Glutamatergic neuron (in vitro differentiated cells): ENCODE measurements at places on chromosomes 11 and 22.

DNA sequence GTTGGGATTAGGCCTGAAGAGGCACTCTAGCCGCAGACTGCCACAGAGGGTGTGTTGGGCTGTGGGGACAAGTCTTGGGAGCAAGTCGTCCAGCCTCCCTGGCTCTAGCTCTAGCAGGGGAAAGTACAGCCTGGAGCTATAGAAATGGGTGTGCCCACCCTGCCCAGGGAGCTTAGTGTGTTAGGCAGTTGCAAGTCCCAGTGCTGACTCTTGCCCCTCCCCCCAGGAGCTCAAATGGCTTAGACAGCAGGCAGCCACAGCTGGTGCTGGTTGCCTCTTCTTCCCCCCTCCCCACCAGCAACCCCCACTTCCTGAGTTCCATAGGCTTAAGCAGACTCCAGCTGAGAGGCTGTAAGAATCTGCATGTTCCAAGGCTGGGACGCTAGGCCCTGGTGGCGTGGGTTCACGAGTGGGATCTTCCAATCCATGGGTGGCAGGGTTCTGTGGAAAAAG lies 61.2 kb downstream of the GUCY1A2 start:
- H3K27ac ChIP-seq = peak overlapping the region; percentile 79
- peaks cover 11% of the 10 kb centered on the region for H3K36me3 ChIP-seq
- peaks cover 24% of the 10 kb centered on the region for H3K4me1 ChIP-seq
- peaks cover 2% of the 10 kb centered on the region for H3K27me3 ChIP-seq
- DNase-seq = peak; percentile 58

- DNase-seq = no peak
- peaks cover 12% of the 10 kb centered on the region for H3K27me3 ChIP-seq
- no peaks in the 10 kb centered on the region for H3K4me1 ChIP-seq
Observed at GRCh38 chr22:39379756-39380730, 19.5 kb upstream of the TAB1 start.

GRCh38 chr11:2142762-2143202 lies 3.6 kb upstream of the IGF2 start:
- peaks cover 24% of the 10 kb centered on the region for H3K27me3 ChIP-seq
- H3K27ac ChIP-seq = no peak overlapping the region

GRCh38 chr22:37273126-37273845 lies 9.0 kb upstream of the CYTH4 start:
- H3K27me3 ChIP-seq = no peaks in the 10 kb centered on the region
- no peak overlapping the region for H3K27ac ChIP-seq
- no peak for DNase-seq

GRCh38 chr22:20319041-20319744 lies 667 bp downstream of the DGCR6L start:
- H3K27me3 ChIP-seq = peaks cover 9% of the 10 kb centered on the region
- peak overlapping the region; percentile 59 for H3K27ac ChIP-seq
- DNase-seq = no peak
- peak overlapping the region; percentile 89 for H3K4me3 ChIP-seq
- no peaks in the 10 kb centered on the region for H3K36me3 ChIP-seq

DNA sequence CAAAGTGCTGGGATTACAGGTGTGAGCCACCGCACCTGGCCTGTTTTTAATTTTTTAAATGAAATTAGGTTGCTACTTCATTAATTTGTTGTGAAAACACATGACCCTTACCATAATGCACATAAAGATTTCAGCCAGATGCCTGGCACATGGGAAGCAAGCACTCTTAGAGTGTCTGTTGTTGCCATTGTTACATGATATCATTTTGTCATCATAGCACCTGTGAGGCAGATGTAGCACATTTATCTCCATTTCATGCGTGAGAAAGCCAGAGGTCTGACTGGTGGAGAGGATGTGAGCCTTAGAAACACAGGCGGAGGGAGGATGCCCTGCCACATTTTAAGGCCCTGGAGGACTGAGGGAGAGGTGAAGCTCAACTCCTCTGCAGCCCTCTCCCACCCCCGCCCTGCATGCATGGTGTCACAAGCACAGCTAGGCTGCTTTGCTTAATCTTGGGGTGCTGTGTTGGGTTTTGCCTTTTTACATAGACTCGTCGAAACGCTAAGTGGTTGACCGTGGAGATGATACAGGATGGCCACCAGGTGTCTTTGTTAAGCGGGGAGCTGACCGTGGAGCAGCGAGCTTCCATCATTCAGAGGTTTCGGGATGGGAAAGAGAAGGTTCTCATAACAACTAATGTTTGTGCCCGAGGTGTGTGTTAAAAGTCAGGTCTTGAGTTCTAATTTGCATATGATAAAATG lies 14.0 kb downstream of the DDX25 start:
- no peak for DNase-seq
- peaks cover 12% of the 10 kb centered on the region for H3K4me1 ChIP-seq
- no peak overlapping the region for H3K4me3 ChIP-seq
- H3K36me3 ChIP-seq = no peaks in the 10 kb centered on the region
- no peak overlapping the region for H3K27ac ChIP-seq
- H3K27me3 ChIP-seq = peaks cover 2% of the 10 kb centered on the region

GRCh38 chr22:22576244-22576988 lies 17.4 kb upstream of the PRAME start:
- H3K4me1 ChIP-seq = peaks cover 4% of the 10 kb centered on the region
- H3K27me3 ChIP-seq = peaks cover 6% of the 10 kb centered on the region
- H3K4me3 ChIP-seq = no peak overlapping the region
- no peak overlapping the region for H3K27ac ChIP-seq

DNA sequence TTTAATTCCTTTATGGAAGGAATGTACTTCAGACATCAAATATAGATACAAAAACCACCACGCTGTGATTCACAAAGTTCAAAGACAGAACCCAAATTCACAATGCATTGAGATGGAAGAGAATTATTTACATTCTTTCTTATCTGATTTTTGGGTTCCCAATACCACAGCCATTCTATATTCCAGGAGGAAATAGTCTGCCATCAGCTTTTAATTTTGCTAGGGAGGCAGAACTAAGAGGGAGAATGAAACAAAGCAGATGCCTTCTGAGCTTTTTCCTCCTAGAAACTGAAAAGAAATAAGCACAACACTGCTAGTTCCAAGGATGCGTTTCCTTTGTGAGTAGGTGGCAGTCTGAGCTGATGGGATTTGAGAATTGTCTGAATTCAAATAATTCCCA lies 283.0 kb upstream of the NARS2 start:
- H3K4me1 ChIP-seq = no peaks in the 10 kb centered on the region
- no peak for DNase-seq
- no peaks in the 10 kb centered on the region for H3K36me3 ChIP-seq
- H3K27ac ChIP-seq = no peak overlapping the region
- no peaks in the 10 kb centered on the region for H3K27me3 ChIP-seq

GRCh38 chr11:72818971-72819370 lies 4.8 kb downstream of the ATG16L2 start:
- H3K4me1 ChIP-seq = peaks cover 3% of the 10 kb centered on the region
- no peaks in the 10 kb centered on the region for H3K36me3 ChIP-seq
- no peak overlapping the region for H3K4me3 ChIP-seq
- peaks cover 5% of the 10 kb centered on the region for H3K27me3 ChIP-seq

DNA sequence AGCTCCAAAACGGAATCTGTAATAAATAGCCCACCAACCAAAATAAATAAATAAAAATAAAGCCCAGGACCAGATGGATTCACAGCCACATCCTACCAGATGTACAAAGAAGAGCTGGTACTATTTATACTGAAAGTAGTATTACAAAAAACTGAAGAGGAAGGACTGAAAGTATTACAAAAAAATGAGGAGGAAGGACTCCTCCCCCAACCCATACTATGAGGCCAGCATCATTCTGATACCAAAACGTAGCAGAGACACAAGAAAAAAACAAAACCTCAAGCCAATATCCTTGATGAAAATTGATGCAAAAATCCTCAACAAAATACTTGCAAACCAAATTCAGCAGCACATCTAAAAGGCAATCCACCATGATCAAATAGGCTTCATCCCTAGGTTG lies 65.4 kb downstream of the CYP2R1 start:
- no peak for DNase-seq
- H3K36me3 ChIP-seq = peaks cover 6% of the 10 kb centered on the region
- H3K4me1 ChIP-seq = no peaks in the 10 kb centered on the region
- H3K27ac ChIP-seq = no peak overlapping the region

- H3K36me3 ChIP-seq = peaks cover 21% of the 10 kb centered on the region
- no peak for DNase-seq
- no peak overlapping the region for H3K4me3 ChIP-seq
- peaks cover 2% of the 10 kb centered on the region for H3K4me1 ChIP-seq
- no peak overlapping the region for H3K27ac ChIP-seq
- peaks cover 17% of the 10 kb centered on the region for H3K27me3 ChIP-seq
Observed at GRCh38 chr11:2664376-2664775, 35.4 kb downstream of the KCNQ1OT1 start.
